ENCODE measurements at places on chromosomes 13 and 19.
A peak's percentile ranks its signal among the peaks of the same experiment; 100 is the strongest.

GRCh38 chr19:32464279-32464678 is 58.7 kb downstream of the DPY19L3 start:
- no peak for DNase-seq

GRCh38 chr19:47430041-47430802 is 10.9 kb upstream of the MEIS3 start:
- DNase-seq: no peak

DNA sequence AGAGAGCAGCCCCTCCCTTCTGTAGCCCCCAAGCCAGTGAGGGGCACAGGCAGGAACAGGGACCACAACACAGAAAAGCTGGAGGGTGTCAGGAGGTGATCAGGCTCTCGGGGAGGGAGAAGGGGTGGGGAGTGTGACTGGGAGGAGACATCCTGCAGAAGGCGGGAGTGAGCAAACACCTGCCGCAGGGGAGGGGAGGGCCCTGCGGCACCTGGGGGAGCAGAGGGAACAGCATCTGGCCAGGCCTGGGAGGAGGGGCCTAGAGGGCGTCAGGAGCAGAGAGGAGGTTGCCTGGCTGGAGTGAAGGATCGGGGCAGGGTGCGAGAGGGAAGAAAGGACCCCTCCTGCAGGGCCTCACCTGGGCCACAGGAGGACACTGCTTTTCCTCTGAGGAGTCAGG is 4.2 kb downstream of the KLK3 start:
- no peak for DNase-seq

GRCh38 chr13:27047081-27047480 is 124.5 kb downstream of the USP12 start:
- DNase-seq: no peak

DNA sequence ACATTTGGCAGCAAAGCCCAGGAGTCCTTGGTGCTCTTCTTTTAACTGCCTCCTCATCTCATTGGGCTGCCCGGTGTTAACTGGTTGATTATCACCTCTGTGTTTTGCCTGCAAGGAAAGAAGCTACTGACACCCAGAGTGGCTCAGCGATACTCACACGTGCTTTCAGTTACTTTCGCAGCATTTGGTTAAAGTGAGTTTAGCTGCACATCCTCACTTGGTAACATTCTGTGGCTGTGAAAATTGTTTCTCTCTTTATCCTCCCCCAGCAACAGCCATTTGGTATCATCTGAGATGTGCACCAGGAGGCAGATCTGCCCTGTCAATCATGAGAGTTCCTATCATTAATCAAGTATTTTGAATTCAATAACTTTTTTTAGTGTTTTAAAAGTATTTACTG is 44.6 kb upstream of the GPR183 start:
- no peak for DNase-seq

GRCh38 chr13:87444135-87444534 is 227.0 kb upstream of the SLITRK5 start:
- DNase-seq: no peak

GRCh38 chr19:2042485-2043250 is 8.4 kb downstream of the MKNK2 start:
- no peak for DNase-seq

- no peak for DNase-seq
Measured at GRCh38 chr19:6521718-6522646, 8.8 kb upstream of the TNFSF9 start.

- DNase-seq: no peak
Measured at GRCh38 chr13:65595916-65596315, 1634.2 kb downstream of the PCDH9 start.

GRCh38 chr13:37905736-37906135 is 36.2 kb upstream of the TRPC4 start:
- no peak for DNase-seq

DNA sequence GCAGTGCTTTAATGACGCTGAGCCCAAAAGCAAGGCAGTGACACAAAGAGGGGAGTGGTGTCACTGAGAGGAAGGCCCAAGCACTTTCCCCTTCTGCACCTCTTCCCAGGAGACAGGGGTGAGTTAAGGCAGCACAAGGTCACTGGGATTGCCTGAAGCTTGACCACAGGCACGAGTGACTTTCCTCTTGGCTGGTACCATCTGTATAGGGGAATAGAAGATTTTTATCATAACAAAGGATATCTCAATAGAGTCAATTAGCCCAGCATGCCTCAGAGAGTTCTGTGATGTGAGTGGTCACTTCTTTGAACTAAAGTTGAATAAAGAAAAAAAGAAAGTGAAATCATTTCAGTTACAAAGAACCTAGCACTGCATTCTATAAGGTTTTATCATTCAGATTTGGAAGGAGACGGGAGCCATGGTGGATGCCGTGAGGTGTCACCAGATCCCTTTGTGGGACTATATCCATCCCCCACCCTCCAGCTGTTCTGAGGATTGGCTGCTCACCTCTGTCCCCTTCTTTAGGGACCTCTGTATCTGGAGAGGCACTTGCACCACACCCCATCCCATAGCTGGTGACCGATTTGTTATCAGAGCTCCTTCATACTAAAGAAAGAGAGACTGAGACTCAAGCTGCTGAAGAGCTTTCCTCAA is 291.2 kb downstream of the DCT start:
- no peak for DNase-seq

DNA sequence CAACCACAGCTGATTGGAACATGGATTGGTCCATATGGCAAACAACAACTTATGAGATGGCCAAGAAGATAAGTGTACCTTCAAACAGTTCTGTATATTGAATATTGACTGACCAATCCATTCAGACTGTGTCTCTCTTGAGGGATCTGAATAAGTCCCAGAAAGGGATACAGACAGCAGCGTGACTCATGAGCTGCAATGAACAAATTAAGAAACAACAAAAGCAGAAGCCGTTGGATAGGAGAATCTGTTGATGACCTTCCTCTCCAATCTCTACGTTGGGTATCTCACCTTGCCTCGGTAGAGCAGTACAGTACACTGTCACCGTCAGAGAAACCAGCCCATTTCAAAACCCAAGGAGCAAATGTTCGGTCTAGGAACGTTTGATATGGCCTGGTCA is 21.3 kb downstream of the MBD3L2B start:
- DNase-seq: no peak

DNA sequence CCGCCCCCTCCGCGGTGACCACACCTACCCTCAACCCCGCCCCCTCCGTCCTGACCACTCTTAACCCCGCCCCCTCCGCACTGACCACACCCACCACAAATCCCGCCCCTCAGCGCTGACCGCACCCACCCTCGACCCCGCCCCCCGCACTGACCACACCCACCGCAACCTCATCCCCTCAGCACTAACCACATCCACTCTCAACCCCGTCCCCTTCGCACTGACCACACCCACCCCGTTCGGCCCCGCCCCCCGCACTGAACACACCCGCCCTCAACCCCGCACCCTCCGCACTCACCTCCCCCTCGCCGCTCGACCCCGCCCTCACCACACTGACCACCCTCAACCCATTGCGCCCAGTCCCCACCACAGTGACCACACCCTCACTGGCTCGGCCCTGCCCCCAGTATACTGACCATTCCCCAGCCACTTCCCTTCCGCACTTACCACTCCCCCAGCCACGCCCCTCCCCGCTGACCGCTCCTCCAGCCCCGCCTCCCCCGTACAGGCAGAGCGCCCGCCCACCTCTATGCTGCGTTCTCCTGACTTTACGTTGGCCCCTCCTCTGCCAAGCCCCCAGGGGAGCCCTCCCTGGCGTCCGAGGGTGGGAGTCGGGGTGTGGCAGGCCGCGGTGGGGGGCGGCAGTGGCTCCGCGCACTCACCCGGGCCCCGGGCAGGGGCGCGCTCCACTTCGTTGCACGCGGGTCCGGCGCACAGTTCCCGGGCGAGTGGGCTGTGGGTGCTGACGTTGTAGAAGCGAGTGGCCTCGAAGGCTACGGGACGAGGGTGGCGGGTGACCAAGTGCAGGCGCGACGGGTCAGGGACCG is 8.4 kb downstream of the F2RL3 start:
- DNase-seq: peak; percentile 48

DNA sequence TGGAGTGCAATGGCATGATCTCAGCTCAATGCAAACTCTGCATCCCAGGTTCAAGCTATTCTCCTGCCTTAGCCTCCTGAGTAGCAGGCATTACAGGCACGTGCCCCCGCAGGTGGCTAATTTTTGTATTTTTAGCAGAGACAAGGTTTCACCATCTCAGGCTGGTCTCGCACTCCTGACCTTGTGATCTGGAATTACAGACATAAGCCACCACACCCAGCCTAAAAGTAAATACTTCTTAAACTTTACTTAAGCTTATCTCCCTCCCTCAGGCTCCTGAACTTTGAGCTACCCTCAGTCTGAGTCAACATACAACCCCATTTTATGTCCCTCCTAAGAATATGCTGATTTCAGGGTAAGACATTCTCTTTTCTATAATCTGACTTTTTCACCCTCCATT is 66.1 kb downstream of the ZNF486 start:
- no peak for DNase-seq

- no peak for DNase-seq
Measured at GRCh38 chr13:97274829-97275649, 52.9 kb downstream of the MBNL2 start.

- DNase-seq: no peak
Measured at GRCh38 chr13:44449999-44450821, 76.6 kb downstream of the SERP2 start.

DNA sequence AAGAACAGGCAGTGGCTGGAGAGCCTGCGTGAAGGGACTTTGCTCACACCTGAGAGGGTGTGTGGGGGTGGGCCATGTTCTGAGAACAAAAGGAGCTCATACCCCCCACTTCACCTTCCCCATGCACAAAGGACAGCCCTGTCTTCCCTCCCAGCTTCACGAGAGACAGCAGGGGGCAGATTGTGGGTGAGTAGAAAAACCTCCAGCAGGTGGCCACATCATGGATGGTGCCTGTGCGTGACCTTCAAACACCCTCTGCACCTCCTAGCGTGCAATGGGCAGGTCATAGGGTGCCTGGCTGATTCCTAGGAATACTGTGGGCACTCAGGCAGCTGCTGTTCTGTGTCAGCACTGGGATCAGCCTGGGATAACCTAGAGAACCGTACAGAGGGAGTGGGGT is 36.3 kb upstream of the PSG9 start:
- no peak for DNase-seq

DNA sequence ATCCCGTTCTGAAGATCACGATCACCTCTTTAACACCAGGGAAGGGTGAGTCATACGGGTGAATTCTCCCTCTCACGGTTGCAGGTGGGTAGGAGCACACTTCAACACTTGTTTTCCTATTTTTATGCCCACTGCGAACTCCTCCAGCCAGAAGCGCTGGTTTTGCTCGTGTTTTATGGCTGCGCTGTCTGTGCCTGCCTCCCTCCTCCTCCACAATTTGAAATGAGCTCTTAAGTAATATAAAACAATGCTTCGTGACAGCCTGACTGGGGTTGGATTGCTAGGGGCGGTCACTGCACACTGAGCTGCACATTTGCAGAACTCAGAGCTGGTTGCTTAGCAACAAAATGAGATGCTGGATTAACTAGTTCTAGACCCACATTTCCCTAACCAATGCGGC is 12.9 kb downstream of the CCDC70 start:
- no peak for DNase-seq

GRCh38 chr19:45821103-45821521 is 6.0 kb upstream of the RSPH6A start:
- no peak for DNase-seq

GRCh38 chr19:47110521-47111005 is 3.0 kb downstream of the ZC3H4 start:
- no peak for DNase-seq

DNA sequence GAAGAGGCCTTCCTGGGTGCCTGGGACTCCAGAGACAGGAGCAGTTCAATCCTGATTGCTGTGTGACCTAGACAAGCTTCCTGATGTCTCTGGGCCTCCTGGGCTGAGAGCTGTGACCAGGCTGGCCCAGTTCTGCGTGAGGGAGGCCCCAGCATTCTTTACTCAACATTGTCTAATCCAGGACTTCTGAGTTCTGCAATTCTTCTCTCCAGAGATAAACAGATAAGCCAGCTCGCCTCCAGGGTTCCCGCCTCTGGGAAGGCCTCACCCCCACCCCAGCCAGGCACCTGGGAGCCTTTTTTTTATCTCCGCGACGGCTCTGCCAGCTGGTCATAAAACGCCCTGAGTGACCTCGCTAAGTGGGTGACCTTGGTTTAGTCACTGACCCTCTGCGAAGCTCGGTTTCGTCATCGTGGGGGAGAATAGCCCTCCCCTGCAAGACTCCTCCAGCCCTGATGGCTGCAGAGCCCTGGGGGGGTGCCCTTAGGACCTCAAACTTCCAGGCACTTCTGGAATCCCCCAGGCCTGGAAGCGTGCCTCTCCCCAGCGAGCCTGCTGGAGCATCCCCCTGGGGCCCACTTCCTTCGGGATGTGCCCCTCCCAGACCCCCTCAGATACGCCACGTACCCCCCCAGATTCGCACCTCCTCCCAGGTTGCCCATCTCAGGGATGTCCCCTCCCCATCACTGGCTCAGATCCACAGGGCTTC is 1.9 kb downstream of the SULT2B1 start:
- no peak for DNase-seq

- DNase-seq: no peak
Measured at GRCh38 chr13:33550885-33551284, 265.3 kb upstream of the STARD13 start.

- no peak for DNase-seq
Measured at GRCh38 chr13:100890645-100891044, 216.1 kb upstream of the TMTC4 start.
